ENCODE measurements at places on chromosomes 4 and X. TPM values are rescaled to one million over a fixed set of nuclear protein-coding genes. Genes with fewer than 3 reads are reported as not detected.

GRCh38 chr4:114208574-114209151, 229.2 kb upstream of the ARSJ start:
- H3K27me3 ChIP-seq, result no peaks in the 10 kb centered on the region
- no peaks in the 10 kb centered on the region for H3K36me3 ChIP-seq
- DNase-seq, result no peak
- H3K4me3 ChIP-seq, result no peak overlapping the region
- H3K27ac ChIP-seq, result no peak overlapping the region
- no peaks in the 10 kb centered on the region for H3K4me1 ChIP-seq

DNA sequence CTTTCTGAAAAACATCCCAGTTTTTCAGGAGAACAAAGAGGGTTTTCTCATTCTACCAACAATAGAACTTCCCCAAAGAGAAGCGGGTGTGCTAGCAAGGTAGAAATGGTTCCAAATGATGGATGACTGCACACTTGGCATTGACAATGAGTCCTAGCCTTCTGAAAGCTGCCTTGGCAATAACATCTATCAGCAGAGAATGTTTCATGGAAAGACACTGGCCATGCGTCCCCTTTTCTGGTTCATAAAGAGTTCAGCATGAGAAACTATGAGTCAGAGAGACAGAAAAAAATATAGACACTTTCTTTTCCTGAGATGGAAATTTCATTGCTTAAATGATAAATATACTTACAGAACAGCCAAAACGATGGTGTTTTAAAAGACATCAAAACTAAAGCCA, 236.9 kb upstream of the PRKX start:
- no peaks in the 10 kb centered on the region for H3K27me3 ChIP-seq
- H3K4me1 ChIP-seq, result no peaks in the 10 kb centered on the region
- no peak overlapping the region for H3K27ac ChIP-seq
- H3K36me3 ChIP-seq, result no peaks in the 10 kb centered on the region
- H3K4me3 ChIP-seq, result no peak overlapping the region

DNA sequence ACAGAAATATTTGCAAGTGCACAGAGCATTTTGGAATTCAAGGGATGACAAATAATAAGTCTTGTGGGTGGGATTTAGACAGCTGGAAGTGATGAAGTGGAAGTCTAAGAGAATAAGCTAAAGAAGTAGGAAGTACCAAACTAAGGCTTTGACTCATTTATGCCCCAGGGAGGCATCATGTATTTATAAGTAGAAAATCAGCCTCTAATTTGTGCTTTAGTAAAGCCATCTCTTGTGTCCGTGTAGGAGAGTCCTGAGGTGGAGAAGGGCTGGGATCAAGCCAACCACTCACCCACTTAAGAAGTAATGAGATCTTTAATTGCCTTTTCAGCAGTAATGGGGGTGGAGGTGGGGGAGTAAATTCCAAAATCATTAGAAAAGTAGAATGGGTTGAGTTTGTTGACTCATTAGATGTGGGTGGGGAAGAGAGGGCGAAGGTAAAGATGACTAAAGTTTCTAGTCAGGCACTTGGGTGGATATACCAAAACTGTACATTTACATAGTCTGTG, 356.7 kb downstream of the STIM2 start:
- DNase-seq, result no peak
- H3K27me3 ChIP-seq, result no peaks in the 10 kb centered on the region
- no peaks in the 10 kb centered on the region for H3K4me1 ChIP-seq
- H3K27ac ChIP-seq, result no peak overlapping the region
- no peaks in the 10 kb centered on the region for H3K36me3 ChIP-seq

DNA sequence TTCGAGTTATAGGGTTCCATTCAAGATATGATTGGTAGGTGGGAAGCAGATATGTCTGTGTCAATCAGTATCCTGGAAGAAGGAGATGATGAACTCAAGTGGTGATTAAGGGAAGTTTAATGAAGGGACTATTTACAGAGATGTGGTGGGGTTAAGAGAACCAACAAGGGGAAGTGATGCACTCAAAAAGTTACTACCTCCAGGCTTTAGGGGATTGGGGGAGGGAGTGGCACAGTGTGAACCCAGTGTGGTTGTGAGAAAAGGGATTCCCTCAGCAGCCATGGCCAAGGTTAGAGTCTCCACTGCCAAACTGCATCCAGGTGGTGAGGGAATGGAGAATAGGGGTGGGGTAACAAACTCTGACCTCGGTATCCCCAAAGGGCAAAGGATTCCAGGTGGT, 27.9 kb downstream of the PKD2 start:
- H3K4me1 ChIP-seq, result no peaks in the 10 kb centered on the region
- H3K27ac ChIP-seq, result no peak overlapping the region
- H3K27me3 ChIP-seq, result no peaks in the 10 kb centered on the region
- H3K36me3 ChIP-seq, result no peaks in the 10 kb centered on the region

- H3K4me1 ChIP-seq, result no peaks in the 10 kb centered on the region
- H3K27me3 ChIP-seq, result no peaks in the 10 kb centered on the region
- no peaks in the 10 kb centered on the region for H3K36me3 ChIP-seq
- H3K4me3 ChIP-seq, result no peak overlapping the region
These were observed 179.0 kb downstream of the BEND2 start for GRCh38 chrX:18041656-18042055.

DNA sequence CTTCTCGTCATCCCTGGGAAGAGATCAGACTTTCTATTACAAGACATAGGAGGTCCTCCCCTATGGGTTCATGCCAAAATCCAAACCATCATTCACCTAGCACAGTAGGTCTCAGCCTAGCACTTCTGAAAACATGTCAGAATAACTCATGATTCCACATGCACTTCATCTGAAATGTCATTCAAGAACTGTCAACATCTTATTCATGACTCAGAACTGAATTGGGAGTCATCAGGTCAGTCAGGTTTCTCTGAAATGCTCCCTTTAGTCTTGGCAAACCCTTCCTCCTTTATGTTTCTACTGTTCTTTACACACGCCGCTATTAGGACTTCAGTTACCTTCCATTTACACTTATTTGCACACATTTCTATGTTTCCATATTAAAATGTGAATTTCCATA, 67.2 kb downstream of the ANTXR2 start:
- H3K27ac ChIP-seq, result no peak overlapping the region
- DNase-seq, result no peak
- no peaks in the 10 kb centered on the region for H3K4me1 ChIP-seq
- no peaks in the 10 kb centered on the region for H3K27me3 ChIP-seq
- H3K4me3 ChIP-seq, result no peak overlapping the region

DNA sequence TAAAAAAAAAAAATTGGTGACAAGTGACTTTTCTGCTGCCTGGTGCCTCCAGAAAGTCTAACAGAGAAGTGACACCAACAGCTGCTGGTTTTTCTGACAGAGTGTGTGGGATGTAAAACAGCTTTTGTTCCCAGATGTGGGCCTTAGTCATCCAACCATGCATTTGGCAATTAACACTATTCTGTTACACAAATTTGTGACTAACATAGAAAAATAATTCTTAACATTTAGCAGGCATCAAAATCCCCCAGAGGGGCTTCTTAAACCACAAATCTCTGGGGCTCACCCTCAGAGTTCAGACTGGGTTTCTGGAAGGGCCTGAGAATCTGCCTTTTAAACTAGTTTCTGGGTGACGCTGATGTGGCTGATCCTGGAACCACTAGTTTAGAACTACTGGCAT, 100.5 kb upstream of the PCDH7 start:
- H3K27me3 ChIP-seq, result no peaks in the 10 kb centered on the region
- no peak overlapping the region for H3K4me3 ChIP-seq
- no peak overlapping the region for H3K27ac ChIP-seq
- H3K4me1 ChIP-seq, result no peaks in the 10 kb centered on the region
- no peaks in the 10 kb centered on the region for H3K36me3 ChIP-seq

DNA sequence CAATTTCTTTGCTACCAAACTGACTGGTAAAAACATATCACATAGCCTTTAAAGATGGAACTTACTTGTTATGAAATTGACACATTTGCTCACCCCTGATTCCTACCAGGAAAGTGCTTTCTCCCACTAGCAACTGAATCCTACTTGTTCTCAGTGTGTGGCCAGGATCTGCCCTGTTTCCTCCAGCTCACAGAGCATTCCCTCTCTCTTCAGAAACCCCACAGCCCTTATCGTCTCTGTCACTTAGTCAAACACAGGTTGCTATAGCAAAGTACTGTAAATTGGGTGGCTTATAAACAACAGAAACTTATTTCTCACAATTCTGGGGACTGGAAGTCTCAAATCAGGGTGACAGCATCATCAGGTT, 265.2 kb upstream of the BOD1L1 start:
- no peak overlapping the region for H3K4me3 ChIP-seq
- DNase-seq, result no peak
- H3K27me3 ChIP-seq, result no peaks in the 10 kb centered on the region
- no peak overlapping the region for H3K27ac ChIP-seq
- no peaks in the 10 kb centered on the region for H3K36me3 ChIP-seq

TDO2 gene
- 0.27 TPM for total RNA-seq

SERPINA7 gene
- 0.62 TPM for total RNA-seq

BOD1L1 gene
- 20.7 TPM for total RNA-seq

GRIA2 gene
- not detected for total RNA-seq

HSFX2 gene
- total RNA-seq, result not detected

SPANXN3 gene
- not detected for total RNA-seq

Data from colonic mucosa (tissue), 4 donors.